Activated naive CD4-positive, alpha-beta T cell treated with anti-CD3 and anti-CD28 coated beads for 36 hours (primary cell): ENCODE measurements at places on chromosomes 11 and 22. TPM values are rescaled to one million over a fixed set of nuclear protein-coding genes. Genes with fewer than 3 reads are reported as not detected.

ZNHIT2 gene
- total RNA-seq = 6.1 TPM

CXCR5 gene
- 25.6 TPM for total RNA-seq

SLC22A12 gene
- total RNA-seq = not detected

NUDT8 gene
- total RNA-seq = 29.7 TPM

IL17REL gene
- 0.15 TPM for total RNA-seq

AKIP1 gene
- 41.5 TPM for total RNA-seq

DDI1 gene
- total RNA-seq = not detected

- H3K4me1 ChIP-seq = peaks cover 27% of the 10 kb centered on the region
- no peaks in the 10 kb centered on the region for H3K27me3 ChIP-seq
- H3K4me3 ChIP-seq = peak overlapping the region; percentile 67
Observed at GRCh38 chr22:46045459-46046298, 68.7 kb upstream of the WNT7B start.

GRCh38 chr11:71191201-71191600 is 61.2 kb downstream of the SHANK2 start:
- H3K36me3 ChIP-seq = no peaks in the 10 kb centered on the region
- no peak overlapping the region for H3K4me3 ChIP-seq
- H3K27ac ChIP-seq = no peak overlapping the region

- DNase-seq = no peak
- H3K36me3 ChIP-seq = peaks cover 2% of the 10 kb centered on the region
- no peak overlapping the region for H3K27ac ChIP-seq
- no peaks in the 10 kb centered on the region for H3K27me3 ChIP-seq
- no peak overlapping the region for H3K4me3 ChIP-seq
Observed at GRCh38 chr11:66918741-66919140, 39.4 kb downstream of the PC start.

DNA sequence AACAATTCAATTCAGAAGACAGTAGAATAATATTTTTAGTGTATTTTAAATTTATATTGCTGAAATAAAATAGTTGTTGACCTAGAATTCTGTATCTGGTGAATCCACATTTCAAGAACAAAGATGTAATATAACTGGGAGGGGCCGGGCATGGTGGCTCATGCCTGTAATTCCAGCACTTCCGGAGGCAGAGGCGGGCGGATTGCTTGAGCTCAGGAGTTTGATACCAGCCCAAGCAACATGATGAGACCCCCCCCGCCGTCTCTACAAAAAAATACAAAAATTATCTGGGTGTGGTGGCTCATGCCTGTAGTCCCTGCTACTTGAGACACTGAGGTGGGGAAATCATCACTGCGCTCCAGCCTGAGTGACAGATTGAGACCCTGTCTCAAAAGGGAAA is 72.6 kb downstream of the CD82 start:
- no peak overlapping the region for H3K27ac ChIP-seq
- H3K27me3 ChIP-seq = peaks cover 2% of the 10 kb centered on the region
- H3K36me3 ChIP-seq = no peaks in the 10 kb centered on the region
- peaks cover 7% of the 10 kb centered on the region for H3K4me1 ChIP-seq
- no peak for DNase-seq
- H3K4me3 ChIP-seq = no peak overlapping the region

DNA sequence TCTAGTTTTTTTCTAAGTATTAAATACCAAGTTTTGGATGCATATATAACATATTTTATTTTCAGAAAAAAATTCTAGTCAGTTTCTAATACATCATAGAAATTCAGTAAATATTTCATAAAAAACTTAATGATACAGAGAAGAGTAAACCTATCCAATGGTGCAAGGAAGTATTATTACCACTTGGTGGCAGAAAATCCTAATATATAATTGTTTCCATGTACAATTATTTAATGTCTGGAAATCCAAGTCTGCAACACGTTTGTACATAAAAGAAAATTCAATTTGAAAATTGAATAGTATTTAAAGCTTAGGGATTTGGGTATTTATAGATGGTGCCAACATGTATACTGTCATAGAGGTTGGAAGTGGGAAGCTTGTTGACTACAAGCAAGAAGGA is 127.0 kb downstream of the TRPC6 start:
- H3K36me3 ChIP-seq = no peaks in the 10 kb centered on the region
- no peaks in the 10 kb centered on the region for H3K27me3 ChIP-seq
- DNase-seq = no peak
- no peaks in the 10 kb centered on the region for H3K4me1 ChIP-seq
- H3K27ac ChIP-seq = no peak overlapping the region

DNA sequence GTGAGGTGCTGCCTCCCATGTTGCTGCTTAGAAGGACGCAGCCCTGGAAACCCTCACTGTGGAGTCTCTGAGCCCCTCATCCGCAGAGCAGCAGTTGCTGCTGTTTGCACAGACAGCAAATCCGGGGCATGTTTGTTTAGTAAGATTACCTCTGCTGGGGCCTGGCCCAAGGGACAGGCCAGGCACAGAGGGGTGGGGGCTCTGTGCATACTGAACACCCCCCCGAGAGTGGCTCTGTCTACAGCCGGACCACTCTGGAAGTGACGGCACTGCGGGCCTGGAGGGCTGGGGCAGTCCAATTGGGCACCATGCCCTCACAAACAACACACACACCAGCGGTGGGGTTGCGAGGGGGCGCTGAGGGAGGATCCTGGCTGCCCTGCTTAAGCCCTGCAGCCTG is 22.9 kb upstream of the CCDC188 start:
- no peaks in the 10 kb centered on the region for H3K4me1 ChIP-seq
- H3K36me3 ChIP-seq = no peaks in the 10 kb centered on the region
- no peaks in the 10 kb centered on the region for H3K27me3 ChIP-seq
- no peak for DNase-seq

DNA sequence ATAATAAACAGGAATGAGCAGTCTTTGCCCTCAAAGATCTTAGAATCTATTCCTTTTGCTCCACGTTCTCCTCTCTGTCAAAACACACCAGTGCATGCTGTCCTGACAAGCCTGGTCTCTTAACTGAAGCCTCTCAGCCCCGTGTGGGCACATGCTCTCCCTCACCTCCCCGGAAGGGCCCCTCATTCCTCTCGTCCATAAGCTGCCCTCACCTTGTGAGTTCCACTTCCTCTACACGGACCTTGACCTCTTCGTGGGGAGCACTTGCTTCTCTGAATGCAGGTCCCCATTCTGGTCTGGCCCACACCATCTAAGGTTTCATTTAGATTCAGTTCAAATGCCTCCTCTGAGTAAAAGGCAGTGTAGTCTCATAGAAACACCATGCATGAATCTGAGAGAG is 412.3 kb upstream of the SYN3 start:
- H3K4me1 ChIP-seq = no peaks in the 10 kb centered on the region
- no peak overlapping the region for H3K4me3 ChIP-seq
- H3K27me3 ChIP-seq = no peaks in the 10 kb centered on the region
- DNase-seq = no peak

DNA sequence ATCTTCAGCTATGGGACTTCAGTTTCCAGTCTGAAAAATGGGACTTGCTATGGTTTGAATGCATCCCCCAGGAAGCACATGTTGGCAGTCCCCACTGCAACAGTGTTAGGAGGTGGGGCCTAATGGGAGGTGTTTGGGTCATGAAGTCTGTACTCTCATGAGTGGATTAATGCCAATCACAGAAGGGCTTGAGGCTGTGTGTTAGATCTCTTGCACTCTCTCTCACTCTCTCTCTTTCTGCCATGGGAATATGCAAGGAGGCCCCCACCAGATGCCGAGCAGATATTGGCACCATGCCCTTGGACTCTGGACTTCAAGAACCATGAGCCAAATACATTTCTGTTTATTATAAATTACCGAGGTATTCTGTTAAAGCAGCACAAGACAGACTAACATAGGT is 7.8 kb upstream of the AP1B1 start:
- H3K27ac ChIP-seq = no peak overlapping the region
- no peaks in the 10 kb centered on the region for H3K36me3 ChIP-seq
- no peak overlapping the region for H3K4me3 ChIP-seq
- H3K4me1 ChIP-seq = peaks cover 6% of the 10 kb centered on the region
- H3K27me3 ChIP-seq = no peaks in the 10 kb centered on the region

GRCh38 chr11:78313181-78313795 is 104.3 kb downstream of the GAB2 start:
- H3K4me1 ChIP-seq = peaks cover 5% of the 10 kb centered on the region
- DNase-seq = no peak
- H3K27ac ChIP-seq = no peak overlapping the region
- no peaks in the 10 kb centered on the region for H3K36me3 ChIP-seq

DNA sequence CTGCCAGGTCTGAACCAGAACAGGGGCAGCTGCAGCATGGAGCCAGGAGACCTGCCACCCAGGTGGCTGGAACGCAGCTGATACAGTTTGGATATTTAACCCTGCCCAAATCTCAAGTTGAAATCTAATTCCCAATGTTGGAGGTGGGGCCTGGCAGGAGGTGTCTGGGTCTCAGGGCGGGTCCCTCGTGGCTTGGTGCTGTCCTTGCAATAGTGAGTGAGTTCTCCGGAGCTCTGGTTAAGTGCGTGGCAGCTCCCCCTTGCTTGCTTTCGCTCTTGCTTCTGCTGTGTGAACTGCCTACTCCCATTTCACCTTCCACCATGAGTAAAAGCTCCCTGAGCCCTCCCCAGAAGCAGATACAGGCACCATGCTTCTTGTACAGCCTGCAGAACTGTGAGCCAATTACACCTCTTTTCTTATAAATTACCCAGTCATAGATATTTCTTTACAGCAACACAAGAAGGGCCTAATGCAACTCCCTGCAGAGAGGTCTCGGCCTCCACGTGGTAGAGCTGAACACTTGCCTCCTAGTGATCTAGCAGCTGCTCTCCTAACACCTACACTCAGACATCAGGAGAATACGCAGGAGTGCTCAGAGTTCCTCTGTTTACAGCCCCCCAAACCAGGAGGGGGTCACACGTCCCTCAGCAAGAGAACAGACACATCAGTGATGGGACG is 203.7 kb downstream of the CTTN start:
- no peak for DNase-seq
- H3K27me3 ChIP-seq = peaks cover 5% of the 10 kb centered on the region
- H3K27ac ChIP-seq = no peak overlapping the region
- H3K4me1 ChIP-seq = no peaks in the 10 kb centered on the region
- H3K4me3 ChIP-seq = no peak overlapping the region

GRCh38 chr22:38304526-38304925 is 12.7 kb downstream of the CSNK1E start:
- H3K4me3 ChIP-seq = no peak overlapping the region
- no peak overlapping the region for H3K27ac ChIP-seq
- H3K4me1 ChIP-seq = peaks cover 35% of the 10 kb centered on the region
- DNase-seq = no peak

DNA sequence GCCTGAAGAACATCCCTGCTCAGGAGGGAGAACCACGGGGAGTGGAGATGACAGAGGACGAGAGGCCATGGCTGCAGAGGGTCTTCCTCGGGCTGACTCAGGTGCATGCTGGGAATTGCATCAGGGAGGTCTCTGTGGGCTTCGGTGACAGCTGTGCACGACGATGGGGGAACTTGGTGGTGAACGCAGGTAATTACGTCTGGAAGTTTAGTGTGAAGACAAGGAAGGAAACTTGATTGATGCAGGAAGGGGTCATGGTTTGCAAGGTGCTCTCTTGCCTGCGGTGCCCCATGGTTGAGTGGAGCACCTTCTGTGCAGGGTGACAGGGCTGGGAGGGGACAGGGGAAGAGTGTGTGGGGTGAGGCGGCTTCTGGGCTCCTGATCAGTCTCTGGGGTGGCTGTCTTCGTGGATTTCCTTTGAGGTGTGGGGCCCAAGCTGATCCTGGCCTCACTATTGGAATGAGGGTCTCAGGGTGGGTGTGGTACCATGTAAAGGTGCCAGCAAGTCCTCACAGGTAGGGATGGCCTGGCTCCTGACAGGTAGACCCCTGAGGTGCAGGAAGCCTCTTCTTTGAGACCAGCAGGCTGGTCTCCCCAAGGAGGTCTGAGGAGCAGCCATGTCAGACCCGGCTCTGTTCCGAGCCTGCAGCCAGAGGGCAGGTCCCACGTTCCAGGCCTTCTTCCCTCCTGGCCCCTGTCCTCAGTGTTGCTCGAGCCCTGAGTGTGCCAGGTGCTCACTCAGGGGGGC is 1020.1 kb downstream of the TBC1D22A start:
- no peak overlapping the region for H3K4me3 ChIP-seq
- H3K36me3 ChIP-seq = no peaks in the 10 kb centered on the region
- DNase-seq = no peak
- peaks cover 9% of the 10 kb centered on the region for H3K27me3 ChIP-seq

DNA sequence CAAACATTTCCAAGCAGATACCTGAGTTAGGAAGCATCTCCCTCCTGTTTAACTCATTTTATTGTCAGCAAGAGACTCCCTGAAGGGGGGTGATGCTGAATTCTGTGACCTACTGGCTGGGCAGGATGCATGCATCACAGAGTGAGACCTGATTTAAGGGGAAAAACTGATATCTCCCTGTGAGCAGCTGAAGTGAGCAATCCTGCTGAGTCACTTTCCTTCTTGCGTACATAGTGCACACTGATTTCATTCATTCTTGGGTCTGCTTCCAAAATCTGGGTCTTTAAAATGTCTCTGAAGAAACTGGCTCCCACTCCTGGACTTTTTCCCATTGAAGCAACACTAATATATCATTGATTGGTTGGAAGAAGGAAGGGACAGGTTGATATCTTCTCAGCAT is 23.3 kb downstream of the P4HA3 start:
- DNase-seq = peak; percentile 34
- H3K36me3 ChIP-seq = no peaks in the 10 kb centered on the region
- peaks cover 3% of the 10 kb centered on the region for H3K4me1 ChIP-seq
- H3K27me3 ChIP-seq = peaks cover 3% of the 10 kb centered on the region

DNA sequence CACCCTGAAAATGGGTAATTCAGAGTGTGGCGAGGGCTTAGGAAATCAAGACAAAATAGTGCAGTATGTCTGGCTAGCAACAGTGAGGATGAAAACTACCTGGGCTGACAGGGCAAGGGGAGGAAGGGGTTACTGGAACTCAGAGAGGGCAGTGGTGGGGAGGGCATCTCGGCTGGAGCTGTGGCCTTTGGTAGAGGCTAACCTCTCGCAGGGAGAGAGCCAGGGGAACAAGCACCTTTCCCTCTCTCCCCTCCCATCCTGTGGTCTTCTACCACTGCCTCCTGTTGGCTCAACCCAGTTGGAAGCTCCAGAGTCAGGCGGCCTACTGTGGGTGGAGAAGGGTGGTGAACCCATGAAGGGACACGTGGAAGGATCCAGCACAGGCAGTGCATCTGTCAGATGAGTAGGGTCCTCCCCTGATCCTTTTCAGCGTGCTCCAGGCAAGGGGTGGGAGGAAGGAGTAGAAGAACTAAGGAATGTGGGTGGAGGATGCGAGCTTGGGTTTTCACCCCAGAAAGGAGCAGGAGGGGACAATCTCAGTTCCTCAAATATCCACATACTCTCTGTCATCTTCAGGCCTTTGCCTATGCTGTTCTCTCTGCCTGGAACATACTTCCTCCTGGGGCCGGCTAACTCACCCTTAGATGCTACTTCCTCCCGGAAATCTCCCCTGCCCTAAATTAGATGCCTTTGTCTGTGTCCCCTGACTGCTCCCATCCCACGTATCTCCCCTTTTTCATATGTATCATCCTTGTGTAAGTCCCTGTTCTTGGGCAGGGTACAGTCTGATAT is 6.2 kb upstream of the KCNE3 start:
- no peaks in the 10 kb centered on the region for H3K36me3 ChIP-seq
- peaks cover 6% of the 10 kb centered on the region for H3K4me1 ChIP-seq
- DNase-seq = no peak
- no peak overlapping the region for H3K27ac ChIP-seq

GRCh38 chr11:113628912-113629311 is 77.2 kb downstream of the TMPRSS5 start:
- no peaks in the 10 kb centered on the region for H3K36me3 ChIP-seq
- no peak for DNase-seq
- H3K4me1 ChIP-seq = no peaks in the 10 kb centered on the region
- peaks cover 5% of the 10 kb centered on the region for H3K27me3 ChIP-seq
